Stimulated activated CD4-positive, alpha-beta T cell treated with anti-CD3 and anti-CD28 coated beads, Interleukin-15, amount 100 ng/mL, for 48 hours (primary cell): ENCODE measurements at places on chromosomes 3 and 15.

DNA sequence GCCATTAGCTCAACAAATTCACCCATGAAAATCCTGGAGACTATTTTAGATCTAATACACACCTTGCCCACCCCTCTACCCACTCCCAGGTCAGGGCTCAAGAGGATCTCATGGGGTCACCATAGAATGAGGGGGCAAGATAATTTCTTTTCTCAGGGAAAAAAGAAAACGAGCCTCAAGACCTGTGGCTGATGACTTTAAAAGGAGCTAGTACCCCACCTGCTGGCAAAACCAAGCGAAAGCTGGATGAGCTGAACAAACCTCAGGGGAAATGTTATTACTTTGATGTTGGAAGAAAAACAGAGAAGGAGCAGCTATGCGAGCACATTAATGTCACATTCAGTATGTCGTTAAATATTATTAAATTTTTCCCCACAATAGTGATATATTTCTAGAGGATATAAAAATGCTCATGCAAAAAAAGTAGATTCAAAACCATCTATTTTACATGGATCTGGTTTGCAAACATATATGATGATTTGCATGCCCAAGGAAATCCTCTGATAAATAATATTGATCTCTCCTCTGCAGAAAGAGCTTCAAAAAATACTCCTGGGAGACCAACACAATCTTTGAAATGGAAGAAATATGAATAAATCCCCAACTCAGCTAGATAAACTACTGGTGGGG is 37.7 kb downstream of the PLD1 start:
- DNase-seq, result peak; percentile 23

DNA sequence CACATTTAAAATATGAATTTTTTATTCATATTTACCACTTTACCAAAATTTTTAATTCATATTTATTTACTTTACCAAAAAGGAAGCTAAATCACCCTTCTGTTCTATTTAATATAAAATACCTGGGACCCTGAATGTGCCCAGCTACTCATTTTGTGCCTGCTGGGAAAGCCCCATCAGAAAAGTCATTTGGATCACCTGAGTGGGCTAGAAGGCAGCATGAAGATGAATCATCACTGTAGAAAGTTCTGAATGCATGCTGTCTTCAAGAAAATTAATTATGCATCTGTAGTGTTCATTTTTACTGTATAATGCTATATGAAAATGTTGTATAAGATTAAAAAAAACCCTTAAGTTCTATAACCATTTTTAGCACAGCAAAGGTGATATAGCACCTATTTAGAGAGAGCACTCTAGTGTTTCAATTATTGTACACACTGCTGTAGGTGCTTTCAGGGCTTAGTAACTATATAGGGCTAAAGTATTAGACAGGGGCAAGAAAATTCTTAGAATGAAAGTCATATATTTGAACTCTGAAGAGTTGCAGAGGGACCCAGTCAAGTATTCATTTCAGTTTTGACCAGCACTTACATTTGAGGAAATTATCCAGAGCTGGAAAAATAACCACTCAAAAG is 175.1 kb downstream of the NFKBIZ start:
- no peak for DNase-seq

DNA sequence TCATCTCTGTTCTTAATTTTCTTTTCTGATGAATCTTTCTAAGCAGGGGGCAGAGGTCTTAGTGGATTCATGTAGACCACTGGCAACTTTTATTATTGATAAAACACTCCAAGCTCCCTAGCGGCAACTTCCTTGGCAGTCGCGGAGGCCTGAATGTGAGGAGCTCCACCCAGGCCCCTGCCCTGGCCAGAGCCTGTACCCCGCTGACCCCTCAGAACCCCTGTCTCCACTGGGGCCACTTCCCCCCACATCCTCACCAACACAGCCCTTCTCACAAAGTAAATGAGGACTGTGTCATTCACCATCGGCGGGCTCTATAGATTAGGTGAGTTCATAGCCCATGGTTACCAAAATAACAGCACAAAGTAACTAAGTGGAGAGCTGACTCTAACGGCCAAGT is 111.6 kb downstream of the TPRA1 start:
- DNase-seq, result no peak

GRCh38 chr15:59349680-59350420 is 22.8 kb downstream of the MYO1E start:
- no peak for DNase-seq

- DNase-seq, result no peak
Measured at GRCh38 chr3:141109751-141110150, 58.6 kb downstream of the SPSB4 start.

- no peak for DNase-seq
Measured at GRCh38 chr15:91793771-91794170, 59.7 kb upstream of the SLCO3A1 start.
